ENCODE measurements at places on chromosomes 3 and 15.

DNA sequence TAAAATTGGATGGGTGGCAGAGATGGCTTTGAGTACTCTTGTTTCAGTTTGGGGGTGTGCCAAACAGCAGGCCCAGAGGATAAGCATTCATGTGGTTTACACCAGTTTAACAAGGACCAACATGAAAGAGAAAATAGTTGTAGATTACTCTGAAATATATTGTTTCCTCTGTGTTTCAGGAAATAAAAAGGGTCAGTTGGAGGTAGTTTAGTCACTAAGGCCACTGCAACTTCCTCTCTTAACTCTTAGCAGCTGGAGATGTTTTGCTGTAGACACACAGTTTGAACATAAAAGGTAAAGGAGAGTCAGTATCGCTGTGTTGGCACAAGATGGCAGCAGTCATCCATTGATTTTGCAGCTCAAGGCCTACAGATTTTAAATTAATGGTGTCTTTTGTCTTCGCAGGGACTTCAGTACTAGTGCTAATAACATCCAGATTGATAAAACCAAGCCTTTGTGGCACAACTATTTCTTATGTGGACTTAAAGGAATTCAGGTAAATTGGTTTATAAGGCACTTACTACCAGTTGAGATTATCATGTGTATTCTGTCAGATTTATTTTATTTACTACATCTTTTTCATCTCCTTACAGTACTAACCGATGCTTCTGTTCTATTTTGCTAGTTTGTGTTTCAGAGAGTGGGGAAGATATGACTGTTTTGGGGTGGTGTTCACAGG, 65.5 kb downstream of the GALK2 start:
- DNase-seq: peak; percentile 89

GRCh38 chr3:58683001-58683458, 16.5 kb upstream of the FAM3D start:
- DNase-seq: no peak

GRCh38 chr15:64634576-64635498, 140.6 kb downstream of the RBPMS2 start:
- DNase-seq: no peak

DNA sequence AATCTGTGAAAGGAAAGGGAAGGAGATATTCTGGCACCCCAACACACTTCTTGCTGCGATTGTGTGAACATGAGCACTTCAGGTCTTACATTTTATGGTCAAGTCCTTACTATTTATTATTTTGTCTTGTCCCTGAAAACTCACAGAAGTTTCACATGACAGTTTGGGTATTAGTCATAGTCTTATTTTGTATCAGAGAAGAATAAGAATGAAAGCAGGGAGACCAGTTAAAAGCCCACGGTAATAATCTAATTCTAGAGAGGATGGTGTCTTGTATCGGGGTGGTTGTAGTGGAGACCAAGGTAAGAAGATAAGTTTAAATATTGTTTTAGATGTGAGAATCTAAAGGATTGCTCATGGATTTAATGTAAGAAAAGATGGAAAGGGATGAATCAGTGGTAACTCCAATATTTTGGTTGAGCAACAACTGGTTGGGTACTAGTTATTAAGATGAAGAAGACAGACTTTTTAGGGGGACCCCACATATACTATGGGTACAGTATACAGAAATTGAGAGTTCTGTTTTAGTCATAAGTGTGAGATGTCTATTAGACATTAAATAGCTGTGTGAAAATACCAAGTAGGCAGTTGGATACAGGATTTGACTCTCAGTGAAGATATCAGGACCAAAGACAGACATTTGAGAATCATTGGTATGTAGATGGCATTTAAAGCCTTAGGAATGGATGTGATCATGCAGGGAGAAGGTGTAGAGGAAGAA, 227.6 kb downstream of the MFSD1 start:
- DNase-seq: peak; percentile 35

- DNase-seq: no peak
Measured at GRCh38 chr3:152225201-152225600, 43.5 kb upstream of the MBNL1 start.

DNA sequence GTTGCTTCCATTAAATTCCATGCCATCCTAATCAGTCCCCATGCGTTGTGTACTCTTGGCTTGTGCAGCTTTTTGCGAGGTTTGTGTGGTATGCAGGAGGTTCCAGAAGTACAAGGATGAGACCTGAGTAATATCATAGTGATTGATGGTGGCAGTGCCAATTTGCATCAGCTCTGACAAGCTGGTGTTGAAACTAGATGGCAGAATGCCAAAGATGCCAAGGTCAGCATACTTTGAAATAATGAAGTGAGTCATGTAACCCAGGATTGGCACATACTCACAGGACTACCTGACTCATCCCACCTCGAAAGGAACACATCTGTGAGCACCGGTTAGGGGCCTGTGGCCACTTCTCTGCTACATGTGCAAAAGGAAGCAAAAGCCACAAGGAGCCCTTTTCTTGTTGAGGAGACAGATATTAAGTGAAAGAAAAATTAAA, 14.3 kb downstream of the KAT2B start:
- DNase-seq: peak; percentile 96

GRCh38 chr15:83764201-83764838, 110.4 kb downstream of the ADAMTSL3 start:
- no peak for DNase-seq

DNA sequence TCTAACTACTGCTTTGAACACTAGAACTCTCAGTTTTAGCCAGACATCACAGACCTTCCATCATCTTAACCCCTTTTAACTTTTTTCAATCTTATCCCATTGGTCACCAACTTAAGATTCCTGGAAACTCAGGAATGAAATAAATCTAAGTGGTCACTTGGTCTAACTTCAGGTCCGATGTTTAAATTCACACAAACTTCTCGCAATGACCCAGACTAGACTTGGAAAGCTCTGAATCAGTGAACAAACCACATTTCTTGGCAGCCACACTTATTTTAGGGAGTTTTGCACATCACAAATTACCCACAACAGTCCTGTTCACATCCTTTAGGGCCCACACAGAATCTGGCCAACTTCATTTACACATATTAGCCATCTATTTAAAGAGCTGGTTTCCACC, 118.9 kb downstream of the MAGI1 start:
- no peak for DNase-seq

DNA sequence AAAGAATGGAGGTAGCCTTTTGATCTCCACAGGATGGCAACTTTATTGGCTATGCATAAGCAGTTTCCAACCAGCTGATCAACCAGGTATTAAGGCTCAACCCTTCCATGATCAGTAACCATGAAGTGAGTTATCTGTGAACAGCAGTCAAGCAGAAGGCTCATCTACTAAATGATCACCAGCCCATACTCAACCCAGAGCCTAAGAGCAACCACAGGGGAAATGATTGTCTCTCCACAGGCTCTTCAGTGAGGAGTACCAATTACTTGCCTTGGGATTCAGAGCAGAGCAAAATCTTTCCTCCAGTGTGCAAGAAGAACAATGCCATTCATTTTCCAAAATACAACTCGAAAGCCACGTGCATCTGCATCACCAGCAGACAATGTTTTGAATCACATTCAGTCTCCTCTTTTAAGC, 754.8 kb downstream of the ROBO1 start:
- no peak for DNase-seq

DNA sequence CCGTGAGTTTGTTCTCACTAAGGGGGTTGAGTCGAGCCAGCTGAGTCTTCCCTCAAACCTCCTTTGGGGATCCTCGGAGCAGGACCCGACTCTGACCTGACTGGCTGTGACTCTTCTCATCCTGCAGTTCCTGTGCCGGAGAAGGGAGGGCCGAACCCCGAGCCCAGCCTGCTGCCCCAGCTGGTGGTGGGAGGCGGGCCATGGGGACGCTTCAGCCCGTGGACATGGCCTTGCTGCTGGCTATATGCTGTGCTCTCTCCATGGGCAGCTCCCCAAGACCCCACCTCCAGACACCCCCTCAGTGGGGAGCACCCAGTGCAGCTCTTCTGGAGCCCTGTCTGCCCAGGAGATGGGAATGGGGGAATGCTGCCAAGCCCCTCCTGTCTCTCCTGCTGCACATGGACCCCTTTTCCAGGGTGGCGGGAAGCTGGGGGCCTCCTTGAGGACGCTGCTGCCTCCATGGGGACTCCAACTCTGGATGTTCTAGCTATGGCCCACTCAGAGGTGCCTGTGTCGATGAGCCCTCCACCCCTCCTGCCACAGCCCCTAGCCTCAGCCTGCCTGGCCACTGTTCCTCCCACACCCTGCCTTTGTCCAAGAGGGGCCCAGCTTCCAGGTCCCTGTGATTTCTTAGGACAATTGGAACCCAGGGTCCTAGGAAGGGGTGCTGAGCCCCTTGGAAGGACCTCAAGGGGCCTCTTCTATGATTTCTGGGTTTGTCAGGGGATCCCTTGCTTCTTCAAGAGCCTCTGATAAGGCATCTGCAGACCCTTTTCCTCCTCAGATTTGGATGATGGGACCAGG, 12.8 kb downstream of the C15orf39 start:
- no peak for DNase-seq

- DNase-seq: peak; percentile 68
Measured at GRCh38 chr15:88657326-88658069, 18.7 kb downstream of the ISG20 start.

DNA sequence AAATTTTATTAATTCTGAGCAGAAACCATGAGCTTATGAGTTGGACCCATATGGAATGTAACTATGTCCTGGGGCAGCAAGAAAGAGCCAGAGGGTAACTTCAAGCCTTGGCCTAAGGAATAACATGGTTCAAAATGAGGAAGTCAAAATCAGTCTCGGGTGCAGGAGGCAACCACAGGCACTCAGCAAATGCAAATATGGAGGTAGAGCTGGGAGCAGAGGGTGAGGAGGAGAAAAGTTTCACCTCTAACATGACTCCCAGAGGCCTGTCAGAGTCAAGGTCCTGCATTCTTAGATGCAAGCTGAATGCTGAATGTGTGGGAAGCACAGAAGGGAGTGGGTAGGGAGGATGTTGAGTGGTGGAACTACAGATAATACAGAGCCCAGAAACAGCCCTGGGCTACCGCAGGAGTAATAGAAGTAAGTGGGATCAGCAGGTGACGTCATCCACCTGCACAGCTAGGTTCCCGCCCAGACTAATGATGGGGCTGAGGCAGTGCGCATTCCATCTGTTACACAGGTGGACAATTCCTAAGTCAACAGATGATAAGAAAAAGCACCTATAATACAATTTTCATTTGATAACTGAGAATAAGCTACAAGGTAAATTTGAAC, 279.8 kb upstream of the ARRDC4 start:
- no peak for DNase-seq

Data from MM.1S (cell line).